ENCODE measurements at places on chromosomes 4 and X.

- DNase-seq, result no peak
Measured at GRCh38 chr4:96471956-96472867, 632.3 kb downstream of the PDHA2 start.

GRCh38 chrX:51759055-51759839 lies 16.0 kb downstream of the GSPT2 start:
- no peak for DNase-seq

DNA sequence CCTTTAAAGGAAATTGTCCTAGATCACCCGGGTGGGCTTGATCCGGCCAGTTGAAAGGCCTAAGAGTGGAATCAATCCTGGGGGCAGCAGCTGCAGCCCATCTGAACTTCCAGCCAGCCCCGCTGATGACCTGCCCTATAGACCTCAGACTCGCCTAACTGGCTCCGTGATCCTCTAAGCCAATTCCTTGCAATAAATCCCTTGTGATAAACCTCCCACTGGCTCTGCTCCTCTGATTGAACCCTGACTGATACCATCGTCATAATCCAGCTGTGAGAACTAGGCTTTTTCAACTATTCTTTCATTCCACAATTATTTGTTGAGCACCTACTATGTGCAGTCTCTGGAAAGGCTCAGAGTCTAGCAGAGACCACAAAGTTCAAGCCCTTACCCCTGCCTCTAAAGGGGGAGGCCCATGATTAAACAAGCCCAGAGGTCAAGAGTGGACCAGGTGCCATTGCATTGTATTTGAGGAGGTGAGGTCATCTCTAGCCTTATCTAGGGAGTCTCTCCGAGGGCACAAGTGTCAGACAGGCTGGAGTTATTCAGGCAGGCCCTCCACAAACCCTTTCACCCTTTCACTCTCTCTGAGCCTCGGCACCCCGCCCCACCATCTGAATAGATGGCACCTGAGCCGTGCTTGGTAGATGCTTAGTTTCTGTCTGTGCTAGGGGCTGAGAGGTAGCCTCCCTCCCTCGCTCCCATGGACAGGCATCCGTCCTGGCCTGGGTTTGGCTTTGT lies 20.5 kb upstream of the GPR78 start:
- DNase-seq, result no peak

- DNase-seq, result no peak
Measured at GRCh38 chr4:93431371-93431770, 397.2 kb upstream of the ATOH1 start.

- no peak for DNase-seq
Measured at GRCh38 chrX:53373307-53373706, 49.1 kb downstream of the SMC1A start.

DNA sequence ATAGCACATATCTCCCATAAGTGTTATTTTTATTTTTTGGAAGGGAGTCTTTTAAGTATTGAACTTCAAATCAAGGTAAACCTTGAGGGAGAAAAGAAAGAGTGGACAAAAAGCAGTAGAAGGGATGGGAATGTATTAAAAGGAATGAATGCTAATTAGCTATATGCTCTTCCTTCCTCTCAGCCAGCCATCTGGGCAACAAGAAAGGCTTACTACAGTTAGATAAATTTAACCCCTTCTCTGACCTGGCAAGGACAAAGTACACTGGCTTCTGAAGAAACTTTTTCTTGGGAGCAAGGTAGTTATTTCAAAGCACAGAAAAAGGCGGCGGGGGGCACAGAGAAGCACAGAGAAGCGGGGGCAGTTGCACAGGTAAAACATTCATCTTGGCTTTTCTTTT lies 54.6 kb downstream of the GAB1 start:
- DNase-seq, result no peak

GRCh38 chr4:107856901-107857300 lies 32.2 kb downstream of the SGMS2 start:
- DNase-seq, result no peak

- DNase-seq, result no peak
Measured at GRCh38 chr4:20166544-20166943, 85.2 kb upstream of the SLIT2 start.

- no peak for DNase-seq
Measured at GRCh38 chr4:151215295-151215694, 61.7 kb upstream of the PRSS48 start.

- DNase-seq, result no peak
Measured at GRCh38 chr4:100581337-100581736, 63.5 kb upstream of the EMCN start.

GRCh38 chr4:118237531-118237930 lies 115.3 kb downstream of the PRSS12 start:
- no peak for DNase-seq

- DNase-seq, result no peak
Measured at GRCh38 chrX:85590638-85591037, 211.2 kb upstream of the POF1B start.

GRCh38 chr4:2558301-2558700 lies 21.9 kb downstream of the FAM193A start:
- DNase-seq, result no peak

- no peak for DNase-seq
Measured at GRCh38 chr4:1347410-1347864, 429 bp downstream of the UVSSA start.

DNA sequence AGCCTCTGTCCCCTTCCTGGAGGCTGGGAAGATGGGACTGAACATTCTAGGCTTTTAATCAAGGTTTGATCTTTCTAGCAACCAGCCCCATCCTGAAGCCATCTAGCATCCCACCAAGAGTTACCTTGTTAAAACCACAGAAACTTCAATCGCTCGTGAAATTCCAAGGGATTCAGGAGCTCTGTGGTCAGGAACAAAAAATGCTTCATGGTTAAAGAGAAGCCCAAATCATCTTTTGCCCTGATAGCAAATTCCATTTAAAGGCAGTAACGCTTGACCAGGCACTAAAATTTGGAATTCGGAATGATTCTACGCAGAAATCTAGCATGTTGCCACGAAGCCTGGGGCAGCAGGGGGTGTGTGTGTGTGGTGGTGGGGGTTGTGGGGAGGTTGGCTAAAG lies 47.8 kb downstream of the CASP6 start:
- DNase-seq, result no peak

DNA sequence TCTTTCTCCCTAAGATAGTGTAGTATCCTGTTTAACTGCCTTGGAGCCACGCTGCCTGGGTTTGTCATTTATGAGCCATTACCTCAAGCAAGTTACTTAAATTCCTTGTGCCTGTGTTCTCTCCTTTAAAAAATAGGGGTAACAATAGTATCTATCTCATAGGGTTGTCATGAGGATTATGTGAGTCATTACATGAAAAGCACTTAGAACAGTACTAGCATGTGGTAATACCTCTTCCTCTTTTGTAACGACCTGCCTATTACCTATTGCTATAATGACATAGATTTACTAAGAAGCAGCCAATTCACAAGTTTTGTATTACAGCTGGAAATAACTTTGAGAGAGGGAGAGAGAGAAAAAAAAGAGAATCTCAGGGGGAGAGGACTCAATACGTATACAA lies 834.7 kb downstream of the RAPGEF2 start:
- DNase-seq, result no peak

DNA sequence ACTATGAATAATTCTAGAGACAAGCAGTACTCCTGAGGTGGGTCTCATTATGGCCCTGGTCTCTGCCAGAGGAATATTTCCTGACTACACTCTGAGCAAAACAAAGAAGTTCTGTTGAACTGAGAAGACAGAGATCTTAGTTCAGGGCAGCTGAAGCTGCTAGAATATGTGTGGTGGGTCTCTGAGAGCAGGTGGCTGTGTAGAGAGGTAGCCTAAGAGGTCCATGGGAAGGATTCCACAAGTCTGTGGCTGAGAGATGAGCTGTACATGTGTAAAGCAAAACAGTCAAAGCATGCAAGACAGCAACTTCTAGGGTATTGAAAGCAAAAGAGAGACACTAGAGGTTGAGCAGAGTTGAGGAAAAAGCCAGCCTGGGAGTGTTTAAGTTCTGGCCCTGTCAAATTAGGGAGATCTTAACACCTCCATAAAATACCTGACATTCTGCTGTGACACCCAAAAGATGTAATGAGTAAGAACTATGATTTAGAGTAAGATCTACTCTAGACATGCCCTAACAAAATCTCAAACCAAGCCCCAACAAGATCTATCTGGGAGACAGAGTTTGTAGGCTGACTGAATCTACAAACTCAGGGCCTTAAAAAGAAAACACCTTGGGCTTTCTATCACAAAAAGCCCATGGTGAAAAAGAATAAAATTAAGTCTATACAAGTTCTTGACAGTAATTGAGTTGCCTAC lies 274.4 kb downstream of the BANK1 start:
- DNase-seq, result no peak

- no peak for DNase-seq
Measured at GRCh38 chrX:150196285-150196684, 166.8 kb upstream of the MAMLD1 start.

DNA sequence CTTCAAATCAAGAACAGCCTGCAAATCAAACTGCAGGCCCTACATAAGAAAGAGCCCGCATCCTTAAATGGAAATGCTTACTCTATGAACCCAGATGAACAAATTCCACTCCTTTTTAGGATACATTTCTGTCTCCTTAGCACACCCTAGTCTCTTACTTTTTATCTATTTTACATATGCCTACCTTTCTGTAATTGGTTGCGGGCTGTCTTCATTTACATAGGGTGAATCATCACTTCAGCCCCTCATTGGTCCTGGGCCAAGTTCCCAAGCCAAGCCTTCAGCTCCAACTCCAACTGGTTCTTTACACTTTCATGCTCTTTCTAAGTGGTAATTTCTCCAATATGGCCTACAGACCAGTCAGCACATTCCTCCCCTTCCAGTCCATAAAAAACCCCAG lies 219.3 kb downstream of the TRAM1L1 start:
- no peak for DNase-seq

GRCh38 chr4:147546349-147546748 lies 65.5 kb downstream of the EDNRA start:
- DNase-seq, result no peak

- DNase-seq, result no peak
Measured at GRCh38 chr4:53313510-53313909, 52.4 kb downstream of the SCFD2 start.

- no peak for DNase-seq
Measured at GRCh38 chr4:15890246-15890829, 48.2 kb downstream of the FGFBP1 start.

GRCh38 chrX:110120025-110120424 lies 117.1 kb downstream of the TMEM164 start:
- no peak for DNase-seq

- DNase-seq, result no peak
Measured at GRCh38 chr4:164423819-164424218, 330.1 kb upstream of the SMIM31 start.

DNA sequence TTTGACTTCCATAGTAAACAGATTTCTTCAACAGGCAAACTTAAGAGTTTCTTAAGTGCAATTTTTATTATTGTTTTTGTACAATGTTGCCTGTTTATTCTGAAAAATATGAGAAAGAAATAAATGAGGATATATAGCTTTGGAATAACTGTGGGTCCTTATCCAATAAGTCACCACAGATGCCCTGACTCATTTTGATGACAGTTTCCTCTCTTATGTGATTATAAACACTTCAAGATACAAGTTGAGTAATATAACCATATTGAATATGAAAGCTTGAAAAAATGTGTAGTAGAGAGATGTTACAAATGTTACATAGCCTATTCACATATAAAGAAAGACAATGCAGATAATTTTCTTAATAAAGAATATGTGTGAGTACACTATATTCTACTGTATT lies 931.6 kb downstream of the RAPGEF2 start:
- DNase-seq, result no peak

DNA sequence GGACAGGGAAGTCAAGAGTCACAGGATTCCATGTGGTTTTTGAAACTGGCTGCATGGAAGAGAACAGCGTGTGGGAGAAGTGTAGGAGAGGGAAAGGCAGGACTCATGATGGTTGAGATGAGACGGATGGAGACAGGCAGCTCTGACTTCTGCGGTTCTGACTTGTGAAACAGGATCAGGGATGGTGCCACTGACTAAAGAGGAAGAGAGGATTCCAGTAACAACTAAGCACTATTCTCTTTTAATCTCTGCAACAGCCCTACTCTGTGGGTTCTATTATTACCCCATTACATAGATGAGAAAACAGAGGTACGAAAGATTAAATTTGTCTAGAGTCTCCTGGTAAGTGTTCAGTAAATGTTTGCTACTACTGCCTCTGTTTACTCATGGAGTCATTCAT lies 156.3 kb downstream of the CBR4 start:
- DNase-seq, result no peak

DNA sequence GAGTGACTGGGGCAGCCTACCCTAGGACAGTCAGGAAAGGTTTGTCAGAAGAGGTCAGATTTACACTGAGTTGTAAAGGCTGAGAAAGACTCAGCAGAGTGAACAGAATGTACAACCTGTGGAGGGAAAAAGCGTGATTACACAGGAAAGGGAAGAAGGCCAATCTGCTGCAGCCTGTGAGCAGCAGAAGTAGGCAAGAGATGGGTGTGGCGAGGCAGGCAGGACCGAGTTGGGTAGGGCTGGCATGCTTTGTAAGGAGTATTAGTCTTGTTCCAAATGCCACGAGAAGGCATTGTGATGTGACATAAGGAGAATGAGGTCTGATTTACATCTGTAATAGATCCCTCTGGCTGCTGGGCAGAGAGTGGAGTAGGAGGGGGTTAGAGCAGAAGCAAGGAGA lies 12.6 kb downstream of the SGMS2 start:
- DNase-seq, result no peak

DNA sequence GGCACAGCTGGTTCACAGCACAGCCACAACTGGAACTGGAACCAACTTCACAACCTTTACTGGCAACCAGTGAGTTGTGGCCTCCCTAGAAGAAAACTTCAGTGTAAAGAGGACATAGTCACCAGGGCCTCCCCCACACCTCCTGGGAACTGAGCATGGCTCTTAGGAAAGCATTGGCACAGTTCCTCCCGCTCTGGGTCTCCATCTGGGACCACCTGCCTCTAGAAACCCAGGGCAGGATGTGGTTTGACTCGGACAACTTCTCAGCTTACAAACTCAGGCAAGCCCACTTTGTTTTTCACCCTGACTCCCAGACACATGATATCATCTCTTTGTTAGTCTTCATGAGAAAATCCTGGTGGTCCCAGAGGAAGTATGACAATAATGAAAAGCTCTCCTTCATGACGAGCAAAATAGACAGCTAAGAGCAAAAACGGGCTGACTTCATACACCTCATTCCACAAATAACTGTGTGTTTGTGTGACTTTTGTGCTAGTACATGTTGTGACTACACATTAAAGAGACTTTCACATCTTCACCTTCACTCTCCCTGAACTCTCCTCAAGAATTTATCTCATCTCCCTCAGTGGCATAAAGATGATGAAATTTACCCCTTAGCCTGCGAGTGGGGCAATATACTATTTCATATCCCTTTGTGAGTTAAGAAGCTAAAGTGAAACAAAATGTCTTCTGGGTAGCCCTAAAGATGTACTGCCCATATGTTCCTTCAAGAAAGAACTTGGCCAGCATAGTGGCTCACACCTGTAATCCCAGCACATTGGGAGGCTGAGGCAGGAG lies 75.4 kb downstream of the SH3KBP1 start:
- DNase-seq, result no peak

- peak; percentile 35 for DNase-seq
Measured at GRCh38 chr4:183968931-183969330, 63.8 kb downstream of the STOX2 start.

- DNase-seq, result no peak
Measured at GRCh38 chr4:128688846-128689437, 120.6 kb upstream of the JADE1 start.

- no peak for DNase-seq
Measured at GRCh38 chr4:134691915-134692314, 490.3 kb upstream of the PABPC4L start.

- peak; percentile 86 for DNase-seq
Measured at GRCh38 chrX:130170752-130171445, 863 bp upstream of the RAB33A start.

GRCh38 chr4:141713771-141714445 lies 77.5 kb downstream of the IL15 start:
- DNase-seq, result no peak

GRCh38 chrX:41351923-41352322 lies 18.0 kb downstream of the DDX3X start:
- DNase-seq, result no peak
